ENCODE measurements at places on chromosomes 13 and 19.
A peak's percentile ranks its signal among the peaks of the same experiment; 100 is the strongest.

DNA sequence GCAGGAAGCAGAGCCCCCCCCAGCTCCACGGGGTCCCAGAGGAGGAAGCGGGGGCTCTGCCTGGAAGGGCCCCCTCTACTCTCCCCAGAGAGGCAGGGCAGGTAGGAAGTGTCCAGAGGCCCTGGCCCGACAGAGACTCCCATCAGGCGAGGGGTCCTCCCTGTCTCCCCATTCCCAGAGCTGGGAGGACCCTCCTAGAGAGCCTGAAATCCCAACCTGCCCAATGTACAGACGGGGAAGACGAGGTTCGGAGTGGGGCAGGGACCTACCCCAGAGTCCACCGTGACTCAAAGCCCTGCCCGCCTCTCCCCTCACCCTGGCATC is 1.1 kb downstream of the TLE2 start:
- DNase-seq: no peak

- peak; percentile 70 for DNase-seq
These were observed 288.0 kb upstream of the SLITRK6 start for GRCh38 chr13:86087244-86087643.

DNA sequence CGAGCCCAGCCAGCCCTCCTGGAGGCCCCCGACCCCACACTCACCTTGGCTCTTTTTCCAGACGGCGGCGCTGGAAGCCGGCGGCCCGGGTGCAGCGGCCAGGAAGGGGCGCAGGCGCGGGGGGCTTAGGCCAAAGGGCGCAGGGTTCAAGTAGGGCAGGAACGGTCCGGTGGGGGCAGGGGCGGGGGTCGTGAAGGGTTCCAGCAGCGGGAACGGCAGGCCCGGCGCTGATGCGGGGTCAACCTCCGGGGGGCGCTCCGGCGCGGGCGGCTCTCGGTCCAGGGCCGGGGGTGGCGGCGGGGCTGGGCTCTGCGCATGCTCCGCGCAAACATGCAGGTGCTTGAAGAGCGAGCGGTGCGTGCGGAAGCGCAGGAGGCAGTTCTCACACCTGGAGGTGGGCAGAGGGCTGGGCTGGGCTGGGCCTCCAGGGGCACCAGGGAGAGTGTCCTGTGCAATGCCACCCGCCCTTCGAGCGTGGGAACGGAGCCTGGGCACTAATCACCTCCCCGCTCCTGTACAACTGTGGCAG is 2.3 kb downstream of the ZNF414 start:
- no peak for DNase-seq

GRCh38 chr13:31538067-31539042 is 201.0 kb upstream of the RXFP2 start:
- peak; percentile 39 for DNase-seq

GRCh38 chr13:60756306-60756705 is 359.3 kb downstream of the TDRD3 start:
- no peak for DNase-seq

DNA sequence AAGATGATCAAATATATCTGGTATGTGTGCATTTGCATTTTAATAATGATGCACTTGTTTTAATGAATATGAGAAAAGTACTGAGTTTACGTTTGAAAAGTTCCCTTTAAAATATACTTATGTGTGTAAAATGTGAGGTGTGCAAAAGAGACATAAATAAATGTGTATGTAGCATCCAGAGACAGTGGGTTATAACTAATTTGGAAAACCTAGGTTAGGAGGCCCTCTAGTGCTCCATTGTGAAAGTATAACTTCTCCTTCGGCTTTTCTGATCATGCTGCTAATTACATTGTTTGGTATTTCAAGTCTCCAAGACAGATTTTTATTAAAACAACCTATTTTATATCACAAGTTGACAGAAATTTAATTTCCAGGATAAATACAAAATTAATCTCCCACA is 30.1 kb downstream of the SCEL start:
- peak; percentile 34 for DNase-seq

DNA sequence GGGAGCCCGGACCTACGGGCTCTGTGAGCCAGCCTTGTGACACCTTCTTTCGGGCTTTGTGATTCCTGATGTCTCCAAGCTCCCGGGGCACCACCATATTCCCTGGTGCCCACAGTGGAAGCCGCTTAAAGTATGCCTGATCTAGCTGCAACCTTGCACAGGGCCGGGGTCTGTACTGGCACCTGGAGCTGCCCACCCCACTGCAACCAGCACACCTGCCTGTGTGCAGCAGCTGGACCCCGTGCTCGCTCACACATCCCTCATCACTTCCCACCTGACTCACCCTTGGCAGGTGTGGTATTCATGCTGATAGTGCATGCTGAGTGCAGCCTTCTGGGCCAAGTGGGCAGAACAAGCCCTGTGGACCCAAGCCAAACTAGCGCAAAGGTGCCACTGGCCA is 1981.1 kb upstream of the PCDH20 start:
- DNase-seq: no peak

Data from HCEC 1CT (cell line).